Chondrocyte (in vitro differentiated cells): ENCODE measurements at places on chromosomes 5 and 9. TPM values are rescaled to one million over a fixed set of nuclear protein-coding genes. Genes with fewer than 3 reads are reported as not detected.

Gene CER1
- total RNA-seq = not detected in 3 replicates

- no peak for DNase-seq
Observed at GRCh38 chr5:108814551-108814950, 66.9 kb downstream of the FER start.

DNA sequence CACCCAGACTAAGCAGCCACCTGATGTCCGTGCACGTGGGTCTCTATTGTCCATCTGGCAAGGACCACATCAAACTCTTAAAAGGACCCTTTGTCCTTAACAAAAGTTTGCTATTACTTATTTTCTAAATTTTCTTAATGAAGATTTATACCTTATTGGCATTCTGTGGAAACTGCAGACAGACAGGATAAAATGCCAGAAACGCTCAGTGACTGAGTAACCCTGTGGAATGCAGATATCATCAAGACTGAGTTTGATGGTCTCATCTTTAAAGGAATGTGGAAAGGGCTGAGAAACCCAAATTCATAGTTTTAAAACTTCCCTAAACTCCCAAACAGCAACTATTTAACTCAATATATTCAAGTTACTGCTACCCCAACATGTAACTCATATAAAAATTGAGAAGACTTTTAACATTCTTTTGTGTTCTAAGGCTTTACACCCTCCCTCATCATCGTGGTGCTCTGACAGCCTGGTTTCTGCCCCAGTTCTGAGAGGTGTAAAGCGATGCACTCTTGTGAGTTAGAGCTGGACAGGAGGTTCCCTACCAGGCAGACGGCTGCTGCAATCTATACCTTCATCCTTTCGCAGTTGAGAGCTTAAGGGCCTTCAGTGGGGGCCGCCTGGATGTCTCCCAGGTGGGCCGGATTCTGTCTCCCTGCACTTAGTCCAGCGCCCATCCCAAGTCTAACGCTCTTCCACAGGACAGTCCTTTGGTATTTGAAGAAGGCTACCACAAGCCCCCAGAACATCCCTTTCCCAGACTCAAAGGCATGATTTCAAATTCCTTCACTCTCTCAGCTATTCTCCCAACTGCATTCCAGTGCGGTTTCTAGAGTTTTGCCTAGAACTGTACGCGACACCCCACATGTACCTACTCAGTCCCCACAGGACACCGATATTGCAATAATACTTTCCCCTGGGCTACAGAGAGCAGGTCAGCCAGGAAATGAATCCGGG, 68.9 kb downstream of the DAP start:
- DNase-seq = no peak

Gene ASS1
- total RNA-seq = 193 to 202 TPM (median 194 TPM) in 3 replicates

GRCh38 chr9:99013550-99013949, 69.8 kb downstream of the COL15A1 start:
- no peak for DNase-seq

DNA sequence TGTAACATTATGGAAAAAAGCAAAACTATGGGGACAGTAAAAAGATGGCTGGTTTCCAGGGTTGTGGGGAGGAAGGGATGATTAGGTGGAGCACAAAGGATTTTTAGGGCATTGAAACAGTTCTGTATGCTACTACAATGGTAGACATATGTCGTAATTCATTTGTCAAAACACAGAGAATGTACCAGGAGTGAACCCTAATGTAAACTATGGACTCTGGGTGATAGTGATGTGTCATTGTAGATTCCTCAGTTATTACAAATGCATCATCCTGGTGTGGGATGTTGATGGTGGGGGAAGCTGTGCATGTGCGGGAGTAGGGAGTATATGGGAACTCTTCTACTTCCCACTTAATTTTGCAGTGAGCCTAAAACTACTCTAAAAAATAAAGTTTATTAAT, 135.0 kb upstream of the GABRP start:
- no peak for DNase-seq

DNA sequence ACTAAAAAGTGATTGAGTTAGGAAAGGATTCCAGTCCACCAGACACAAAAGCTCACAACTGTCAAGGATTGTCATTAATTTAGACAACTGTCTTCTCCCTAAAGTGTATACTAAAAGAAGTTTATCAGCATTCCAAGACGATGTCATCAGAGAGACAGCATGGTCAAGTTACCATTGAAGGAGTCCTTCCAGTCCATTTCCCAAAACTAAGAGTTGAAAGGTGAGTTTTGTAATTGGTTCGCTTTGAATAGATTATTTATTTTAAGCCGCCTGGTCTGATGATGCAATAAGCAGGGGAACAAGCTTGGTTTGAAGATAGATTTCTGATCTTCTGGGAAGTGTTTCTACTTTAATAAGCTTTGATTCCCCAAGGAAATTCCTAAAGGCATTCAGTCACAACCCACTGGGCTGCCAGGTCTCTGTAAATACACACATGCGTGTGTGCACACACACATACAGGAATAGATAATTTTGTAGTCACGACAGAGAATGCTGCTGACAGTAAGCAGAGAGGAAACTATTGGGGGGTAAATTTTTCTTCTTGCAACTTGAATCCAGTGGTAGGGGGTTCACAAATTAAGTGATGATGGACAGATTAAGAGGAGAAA, 234.8 kb downstream of the PIK3R1 start:
- no peak for DNase-seq

GRCh38 chr9:86783884-86784283, 163.4 kb downstream of the GAS1 start:
- no peak for DNase-seq

DNA sequence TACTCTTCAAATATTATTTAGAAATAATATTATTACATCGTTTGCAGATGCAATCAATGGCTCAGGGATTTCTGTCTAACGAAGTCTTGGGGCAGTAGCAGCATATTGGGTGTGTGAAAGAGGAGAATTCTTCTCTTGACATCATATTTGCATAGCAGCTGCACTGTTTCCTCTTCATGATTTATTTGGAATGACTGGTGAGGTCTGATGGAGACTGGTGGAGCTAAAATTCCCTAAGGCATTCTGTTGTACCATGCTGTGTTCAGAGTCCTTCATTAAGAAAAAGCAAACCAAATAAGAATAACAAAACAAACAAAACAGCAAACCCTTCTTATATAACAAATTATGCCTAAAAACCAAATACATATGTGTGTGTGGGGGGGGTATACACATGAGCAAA, 177.6 kb downstream of the DIRAS2 start:
- no peak for DNase-seq

DNA sequence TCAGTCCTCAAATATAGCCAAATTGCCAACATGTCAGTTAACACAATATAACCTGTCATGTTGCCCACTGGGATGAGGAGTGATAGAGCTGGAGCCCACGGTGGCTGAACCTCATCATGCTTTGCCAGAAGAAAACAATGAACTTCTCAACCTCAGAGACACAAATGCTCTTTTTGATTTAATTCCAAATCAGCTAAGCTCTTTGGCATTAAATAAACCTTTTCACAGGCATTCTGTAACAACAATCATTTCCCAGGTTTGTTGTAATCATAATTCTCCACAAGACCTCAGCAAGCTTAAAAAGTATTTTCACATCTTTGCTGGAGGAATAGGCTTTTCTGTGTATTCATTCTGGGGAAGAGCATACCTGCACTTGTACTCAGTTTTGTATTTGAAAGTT, 830.9 kb downstream of the MAT2B start:
- no peak for DNase-seq

DNA sequence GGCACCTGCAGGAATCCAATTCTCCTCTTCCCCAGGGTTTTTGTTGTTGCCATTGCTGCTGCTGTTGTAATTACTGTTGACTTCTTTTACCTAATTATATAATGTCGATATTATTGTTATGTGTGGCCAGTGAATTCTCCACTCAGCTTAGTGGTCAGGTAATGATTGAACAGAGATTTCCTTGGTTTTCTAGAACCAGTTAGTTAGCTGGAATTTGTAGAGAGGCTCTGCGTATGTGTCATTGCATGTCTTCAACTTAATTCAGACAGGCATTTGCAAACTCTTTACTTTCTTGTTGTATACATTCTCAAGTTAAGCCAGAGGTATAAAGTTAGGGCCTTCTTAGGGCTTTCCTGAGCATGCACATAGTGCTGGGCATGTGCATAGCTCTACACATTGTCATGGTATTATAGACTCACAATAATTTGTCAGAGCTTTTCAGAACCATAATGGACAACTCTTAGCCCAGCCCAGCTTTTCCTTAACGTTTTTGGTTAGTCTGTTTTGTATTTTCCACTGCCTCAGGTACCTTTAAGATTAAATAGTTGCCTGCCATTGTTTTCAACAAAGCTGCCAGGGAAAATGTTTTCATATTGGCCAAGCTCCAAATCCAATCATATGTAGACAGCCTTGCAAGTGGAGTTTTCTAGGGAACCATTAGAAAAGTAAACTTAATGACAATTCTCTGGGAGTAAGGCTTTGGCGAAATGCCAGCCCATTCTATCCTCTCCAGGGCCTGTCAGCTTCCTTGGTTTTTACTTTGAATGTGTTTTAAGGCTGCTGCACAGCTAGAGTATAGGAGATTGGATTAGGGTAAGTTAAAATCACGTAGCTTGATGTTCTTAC, 68.1 kb downstream of the UBE2R2 start:
- no peak for DNase-seq

DNA sequence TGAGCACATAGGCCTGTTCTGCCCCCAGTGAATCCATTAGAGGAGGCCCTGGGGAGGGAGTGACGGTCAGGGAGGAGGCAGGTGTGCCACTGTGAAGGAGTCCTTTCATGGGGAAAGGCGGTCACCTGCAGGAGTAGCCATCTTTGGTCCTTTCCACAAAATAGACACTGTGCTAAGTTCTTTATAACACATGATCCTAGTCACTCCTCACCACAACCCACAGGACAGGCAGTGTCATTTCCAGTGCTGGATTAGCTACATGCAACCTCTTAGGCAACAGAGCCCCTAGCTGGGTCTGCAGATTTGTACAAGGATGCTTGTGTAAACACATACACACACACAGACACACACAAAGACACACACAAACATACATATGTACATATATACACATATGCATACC, 18.3 kb downstream of the DOCK2 start:
- DNase-seq = no peak

- no peak for DNase-seq
Observed at GRCh38 chr9:88577256-88578120, 42.5 kb downstream of the NXNL2 start.

DNA sequence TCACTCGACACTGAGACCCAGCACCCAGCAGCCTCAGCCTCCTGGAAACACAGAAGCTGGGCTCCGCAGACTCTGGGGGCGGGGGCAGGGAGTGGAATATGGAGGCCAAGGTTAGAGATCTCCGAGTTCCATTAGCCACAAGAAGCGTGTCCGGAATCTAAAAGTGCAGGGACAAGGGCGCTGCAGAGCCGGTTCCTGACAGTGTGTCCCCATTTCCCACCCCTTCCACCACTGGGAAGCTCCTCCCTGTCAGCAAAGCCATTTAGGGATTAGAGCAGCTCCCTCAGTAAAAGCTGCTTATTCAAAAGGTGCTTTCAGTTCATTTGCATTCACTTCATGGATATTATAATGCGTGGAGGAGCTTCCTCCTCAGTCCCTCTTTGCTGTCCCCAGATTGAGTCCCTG, 74.1 kb upstream of the HSPA9 start:
- DNase-seq = no peak

Gene RAD23B
- 114 to 127 TPM (median 124 TPM) in 3 replicates for total RNA-seq

Gene BAAT
- total RNA-seq = 0.10 to 0.26 TPM (median 0.24 TPM) in 3 replicates
